Activated B cell treated with CpG ODN at 0.5 μM for 24 hours (primary cell): ENCODE measurements at places on chromosomes 5 and 9.
A peak's percentile ranks its signal among the peaks of the same experiment; 100 is the strongest.

- no peak for DNase-seq
- no peak overlapping the region for H3K4me3 ChIP-seq
- no peak overlapping the region for H3K27ac ChIP-seq
- H3K27me3 ChIP-seq = no peaks in the 10 kb centered on the region
Observed at GRCh38 chr9:33172256-33173238, 5.4 kb upstream of the B4GALT1 start.

- no peak for DNase-seq
- H3K36me3 ChIP-seq = no peaks in the 10 kb centered on the region
- no peak overlapping the region for H3K4me3 ChIP-seq
- no peak overlapping the region for H3K27ac ChIP-seq
Observed at GRCh38 chr5:80941496-80941895, 18.7 kb upstream of the RASGRF2 start.

- H3K4me1 ChIP-seq = peaks cover 96% of the 10 kb centered on the region
- peak overlapping the region; percentile 51 for H3K27ac ChIP-seq
- peaks cover 50% of the 10 kb centered on the region for H3K36me3 ChIP-seq
- H3K27me3 ChIP-seq = no peaks in the 10 kb centered on the region
Observed at GRCh38 chr9:111909444-111909843, 12.8 kb downstream of the UGCG start.

DNA sequence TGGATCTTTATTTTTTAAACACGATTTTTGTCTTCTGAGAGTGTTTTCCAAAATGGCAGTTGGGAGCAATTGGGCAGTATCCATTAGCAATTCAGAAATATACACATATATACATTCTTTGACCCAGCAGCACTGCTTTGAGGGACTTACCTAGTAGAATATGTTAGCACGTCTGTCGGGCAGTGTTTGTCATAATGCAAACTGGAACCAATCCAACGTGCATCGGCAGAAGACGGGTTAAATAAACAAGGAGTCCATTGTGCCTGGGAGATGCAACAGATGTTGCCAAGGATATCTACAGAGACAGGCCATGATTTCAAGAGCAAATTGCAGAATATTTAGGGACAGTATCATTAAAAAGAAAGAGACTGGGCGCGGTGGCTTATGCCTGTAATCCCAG is 107.0 kb downstream of the COL5A1 start:
- H3K27me3 ChIP-seq = no peaks in the 10 kb centered on the region
- H3K4me1 ChIP-seq = no peaks in the 10 kb centered on the region
- no peak for DNase-seq

- H3K4me3 ChIP-seq = no peak overlapping the region
- no peak overlapping the region for H3K27ac ChIP-seq
- H3K27me3 ChIP-seq = peaks cover 30% of the 10 kb centered on the region
- DNase-seq = no peak
Observed at GRCh38 chr9:134177624-134178393, 13.4 kb upstream of the RNU6ATAC start.

GRCh38 chr5:29042152-29042551 is 2003.8 kb upstream of the CDH9 start:
- no peak overlapping the region for H3K4me3 ChIP-seq
- DNase-seq = no peak
- H3K36me3 ChIP-seq = no peaks in the 10 kb centered on the region
- no peaks in the 10 kb centered on the region for H3K27me3 ChIP-seq
- no peaks in the 10 kb centered on the region for H3K4me1 ChIP-seq

GRCh38 chr5:172114875-172115422 is 73.1 kb downstream of the STK10 start:
- DNase-seq = peak; percentile 67
- peaks cover 53% of the 10 kb centered on the region for H3K36me3 ChIP-seq
- peaks cover 70% of the 10 kb centered on the region for H3K4me1 ChIP-seq
- H3K27me3 ChIP-seq = no peaks in the 10 kb centered on the region
- H3K27ac ChIP-seq = peak overlapping the region; percentile 95

GRCh38 chr9:132114102-132114707 is 34.5 kb upstream of the MED27 start:
- H3K4me1 ChIP-seq = no peaks in the 10 kb centered on the region
- no peak for DNase-seq
- H3K4me3 ChIP-seq = no peak overlapping the region
- no peak overlapping the region for H3K27ac ChIP-seq
- peaks cover 41% of the 10 kb centered on the region for H3K27me3 ChIP-seq
- H3K36me3 ChIP-seq = no peaks in the 10 kb centered on the region

DNA sequence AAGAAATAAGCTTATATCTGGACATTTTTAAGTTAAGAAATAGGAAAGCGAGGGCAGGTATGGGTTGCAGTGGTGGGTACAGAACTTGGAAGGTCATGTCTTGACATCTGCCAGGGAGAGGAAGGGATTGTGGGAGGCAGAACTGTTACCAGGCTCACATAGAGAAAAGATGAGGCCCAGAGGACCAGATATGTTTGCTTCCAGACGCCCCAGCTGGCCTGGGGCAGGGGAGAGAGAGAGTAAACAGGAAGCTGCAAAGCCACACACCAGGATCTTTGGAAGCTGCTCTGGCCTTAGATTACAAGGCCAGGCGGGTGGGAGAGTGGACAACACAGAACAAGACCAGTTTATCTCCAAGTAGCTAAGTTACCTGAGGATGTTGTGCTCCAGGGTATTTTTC is 71.2 kb downstream of the MARCHF11 start:
- H3K27ac ChIP-seq = no peak overlapping the region
- H3K4me3 ChIP-seq = no peak overlapping the region
- no peaks in the 10 kb centered on the region for H3K27me3 ChIP-seq

- no peak overlapping the region for H3K4me3 ChIP-seq
- H3K27me3 ChIP-seq = no peaks in the 10 kb centered on the region
- no peak for DNase-seq
- H3K36me3 ChIP-seq = no peaks in the 10 kb centered on the region
- no peak overlapping the region for H3K27ac ChIP-seq
- H3K4me1 ChIP-seq = peaks cover 53% of the 10 kb centered on the region
Observed at GRCh38 chr9:111978616-111979015, 82.0 kb downstream of the UGCG start.

DNA sequence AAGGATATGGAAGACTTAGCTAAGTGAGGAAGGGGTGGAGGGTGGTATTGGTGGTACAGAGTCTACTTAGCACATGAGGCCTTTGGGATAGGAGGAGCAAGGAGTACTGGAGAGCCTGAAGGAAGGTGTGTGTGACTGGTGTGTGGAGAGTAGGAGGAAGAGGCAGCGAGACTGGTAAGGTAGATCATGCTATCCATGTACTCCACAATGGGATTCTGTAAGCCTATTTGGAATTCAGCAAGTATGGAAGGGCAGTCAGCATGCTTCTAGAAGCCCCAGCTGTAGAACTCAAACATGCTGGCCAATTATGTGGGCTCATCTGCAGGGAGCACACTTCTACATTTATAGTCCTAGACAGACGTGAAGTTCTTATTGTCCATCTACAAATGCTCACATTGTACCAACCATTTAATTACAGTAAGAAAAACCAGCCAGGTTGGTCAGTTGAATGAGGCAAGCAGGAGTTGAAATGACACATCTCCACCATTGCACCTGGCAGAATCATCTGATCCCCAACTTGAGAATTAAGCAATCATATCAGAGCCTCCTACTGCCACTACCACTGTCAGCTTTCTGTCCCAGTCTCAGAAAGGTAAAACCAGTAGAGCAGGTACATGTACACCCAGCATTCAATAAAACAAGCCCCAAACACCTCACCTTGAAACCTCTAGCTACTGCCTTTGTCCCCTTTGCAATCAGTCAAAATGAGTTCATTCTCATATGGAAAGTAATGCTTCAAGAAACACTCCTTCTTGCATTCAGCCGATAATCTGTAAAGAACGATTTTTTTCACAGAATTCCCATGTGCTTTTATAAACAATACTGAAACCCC is 60.9 kb upstream of the GLRX start:
- H3K4me1 ChIP-seq = peaks cover 18% of the 10 kb centered on the region
- peaks cover 10% of the 10 kb centered on the region for H3K36me3 ChIP-seq
- no peak for DNase-seq
- H3K4me3 ChIP-seq = peak overlapping the region; percentile 61
- no peaks in the 10 kb centered on the region for H3K27me3 ChIP-seq

DNA sequence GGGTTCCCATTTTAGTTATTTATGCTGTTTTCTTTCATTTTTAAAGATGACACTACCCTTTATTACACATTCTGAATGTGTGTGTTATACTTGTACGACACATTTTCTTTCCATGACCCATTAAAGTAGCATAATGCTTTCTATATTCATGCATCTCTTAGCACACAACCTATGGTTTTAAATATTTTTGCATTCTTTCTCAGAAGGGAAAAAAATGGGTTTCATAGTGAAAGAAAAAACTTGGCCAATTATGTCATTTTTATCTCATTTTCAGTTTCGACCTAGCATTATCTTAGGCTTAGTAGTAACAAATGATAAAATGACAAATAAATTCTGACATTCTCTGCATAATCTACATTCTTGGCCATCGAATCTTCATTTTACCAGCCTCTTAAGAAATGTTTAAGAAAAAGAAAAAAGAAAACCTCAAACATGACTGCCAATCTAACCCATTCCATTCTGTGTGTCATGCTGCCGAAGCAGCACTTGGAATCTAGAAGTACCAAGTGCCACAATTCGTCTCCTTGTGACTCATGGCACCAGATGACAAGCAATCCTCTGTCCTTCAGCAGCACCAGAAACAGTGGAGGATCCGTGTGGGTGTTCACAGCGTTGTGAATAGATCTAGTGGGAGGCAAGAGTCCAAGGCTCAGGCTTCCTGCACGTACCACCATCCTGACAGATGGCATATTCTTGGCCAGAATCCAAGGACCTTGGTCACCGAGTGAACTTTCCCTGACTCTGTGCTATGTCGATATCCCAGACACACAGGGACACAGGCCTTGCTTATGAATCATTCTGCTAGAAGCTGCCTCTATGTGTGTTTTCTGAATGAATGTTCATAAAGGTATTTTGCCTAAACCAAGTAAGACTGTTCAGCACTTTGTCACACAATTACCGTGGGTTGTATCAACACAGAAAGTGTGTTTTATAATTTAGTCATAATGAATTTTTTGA is 502.7 kb downstream of the NR2F1-AS1 start:
- H3K27me3 ChIP-seq = no peaks in the 10 kb centered on the region
- no peak overlapping the region for H3K4me3 ChIP-seq
- no peaks in the 10 kb centered on the region for H3K36me3 ChIP-seq
- no peak for DNase-seq
- no peaks in the 10 kb centered on the region for H3K4me1 ChIP-seq

GRCh38 chr5:14599476-14600127 is 18.0 kb downstream of the OTULINL start:
- peaks cover 17% of the 10 kb centered on the region for H3K4me1 ChIP-seq
- no peaks in the 10 kb centered on the region for H3K27me3 ChIP-seq
- H3K4me3 ChIP-seq = no peak overlapping the region
- no peak for DNase-seq

DNA sequence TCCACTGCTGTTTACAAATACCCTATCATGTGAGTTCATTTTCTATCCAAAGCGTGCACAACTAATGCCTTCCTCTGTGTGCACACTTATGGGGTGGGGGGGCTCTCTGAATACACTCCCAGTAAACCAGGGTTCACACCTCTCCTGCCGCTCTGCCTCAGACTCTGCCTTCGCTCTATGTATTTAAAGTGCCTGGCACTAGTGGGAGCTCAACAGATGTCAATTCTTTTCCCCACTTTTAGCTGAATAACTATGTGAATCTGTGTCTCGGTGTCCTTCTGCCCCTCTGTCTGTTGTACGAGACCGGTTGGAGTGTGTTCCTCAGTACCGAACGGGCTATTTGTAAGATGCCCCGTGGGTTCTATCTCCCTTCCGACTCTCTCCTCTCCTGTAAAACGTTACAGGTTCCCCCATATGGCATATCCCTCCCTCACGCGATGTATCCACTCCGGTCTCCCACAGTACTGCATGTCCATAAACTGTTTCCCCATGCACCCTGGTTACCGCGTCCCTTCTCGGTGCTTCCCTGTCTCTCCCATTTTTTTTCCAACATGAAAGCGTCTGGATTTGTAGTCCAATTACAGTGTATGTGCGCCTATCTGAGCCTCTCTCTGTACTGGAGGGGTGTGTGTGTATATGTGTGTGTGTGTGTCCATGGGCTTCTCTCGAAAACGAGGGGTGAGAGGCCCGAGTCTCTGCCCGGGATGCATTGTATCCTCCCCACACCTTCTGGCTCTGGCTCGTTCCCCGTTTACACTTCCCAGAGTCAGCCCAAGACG is 1.6 kb downstream of the ELL2 start:
- H3K36me3 ChIP-seq = peaks cover 36% of the 10 kb centered on the region
- H3K27ac ChIP-seq = peak overlapping the region; percentile 95
- no peaks in the 10 kb centered on the region for H3K27me3 ChIP-seq
- H3K4me1 ChIP-seq = peaks cover 52% of the 10 kb centered on the region
- no peak for DNase-seq
- H3K4me3 ChIP-seq = peak overlapping the region; percentile 99

DNA sequence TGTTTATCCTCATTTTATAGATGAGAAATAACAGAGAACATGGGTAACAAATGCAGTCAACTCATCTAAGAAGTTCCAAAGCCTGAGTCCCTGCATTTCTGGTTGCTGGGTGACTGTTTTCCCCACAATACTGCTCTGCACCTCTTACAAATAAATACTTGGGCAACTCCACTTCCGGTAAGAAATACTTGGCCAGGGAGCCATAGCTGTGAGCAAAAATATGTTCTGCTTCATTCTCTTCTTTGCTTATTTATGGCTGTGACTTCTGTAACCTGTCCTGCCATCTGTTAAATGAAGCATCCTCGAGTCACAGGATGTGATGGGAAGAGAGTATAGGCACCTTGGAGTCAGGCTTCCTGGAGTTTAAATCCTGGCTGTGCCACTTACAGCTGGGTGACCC is 49.9 kb downstream of the GDNF start:
- DNase-seq = no peak
- no peaks in the 10 kb centered on the region for H3K4me1 ChIP-seq
- H3K27me3 ChIP-seq = peaks cover 2% of the 10 kb centered on the region
- H3K27ac ChIP-seq = no peak overlapping the region
- no peaks in the 10 kb centered on the region for H3K36me3 ChIP-seq
- H3K4me3 ChIP-seq = no peak overlapping the region

DNA sequence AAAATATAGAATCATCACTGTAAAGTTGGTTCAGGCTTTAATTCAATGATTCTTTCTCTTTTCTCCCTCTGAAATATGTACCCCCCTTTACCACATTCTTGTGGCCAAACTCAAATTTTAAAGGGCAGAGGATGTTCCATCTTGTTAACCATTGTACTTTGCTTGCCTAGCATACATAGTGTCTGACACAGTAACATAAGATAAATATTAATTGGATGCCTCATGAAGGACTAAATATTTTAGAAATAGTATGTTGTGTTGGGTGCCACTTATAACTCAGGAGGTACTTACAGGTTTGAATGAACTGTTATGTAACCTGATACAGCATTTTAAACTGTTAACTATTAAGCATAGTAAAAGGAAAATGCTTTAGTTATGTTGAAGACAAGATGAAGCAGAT is 71.5 kb downstream of the NIPBL start:
- H3K27ac ChIP-seq = no peak overlapping the region
- DNase-seq = no peak
- no peak overlapping the region for H3K4me3 ChIP-seq
- no peaks in the 10 kb centered on the region for H3K27me3 ChIP-seq
- H3K36me3 ChIP-seq = no peaks in the 10 kb centered on the region

- peaks cover 23% of the 10 kb centered on the region for H3K27me3 ChIP-seq
- no peak overlapping the region for H3K4me3 ChIP-seq
- DNase-seq = no peak
- peaks cover 3% of the 10 kb centered on the region for H3K4me1 ChIP-seq
Observed at GRCh38 chr9:89899573-89899972, 294.8 kb downstream of the GADD45G start.

- peaks cover 67% of the 10 kb centered on the region for H3K4me1 ChIP-seq
- H3K4me3 ChIP-seq = no peak overlapping the region
- no peak for DNase-seq
Observed at GRCh38 chr5:54537725-54538124, 20.2 kb downstream of the SNX18 start.

- DNase-seq = no peak
- H3K27ac ChIP-seq = peak overlapping the region; percentile 41
- no peaks in the 10 kb centered on the region for H3K4me1 ChIP-seq
- H3K4me3 ChIP-seq = no peak overlapping the region
- no peaks in the 10 kb centered on the region for H3K27me3 ChIP-seq
Observed at GRCh38 chr9:124342776-124343485, 72.3 kb downstream of the PSMB7 start.
